ENCODE measurements at places on chromosomes 7 and 10.

GRCh38 chr7:9681284-9681683, 1247.9 kb downstream of the NXPH1 start:
- no peak for DNase-seq

DNA sequence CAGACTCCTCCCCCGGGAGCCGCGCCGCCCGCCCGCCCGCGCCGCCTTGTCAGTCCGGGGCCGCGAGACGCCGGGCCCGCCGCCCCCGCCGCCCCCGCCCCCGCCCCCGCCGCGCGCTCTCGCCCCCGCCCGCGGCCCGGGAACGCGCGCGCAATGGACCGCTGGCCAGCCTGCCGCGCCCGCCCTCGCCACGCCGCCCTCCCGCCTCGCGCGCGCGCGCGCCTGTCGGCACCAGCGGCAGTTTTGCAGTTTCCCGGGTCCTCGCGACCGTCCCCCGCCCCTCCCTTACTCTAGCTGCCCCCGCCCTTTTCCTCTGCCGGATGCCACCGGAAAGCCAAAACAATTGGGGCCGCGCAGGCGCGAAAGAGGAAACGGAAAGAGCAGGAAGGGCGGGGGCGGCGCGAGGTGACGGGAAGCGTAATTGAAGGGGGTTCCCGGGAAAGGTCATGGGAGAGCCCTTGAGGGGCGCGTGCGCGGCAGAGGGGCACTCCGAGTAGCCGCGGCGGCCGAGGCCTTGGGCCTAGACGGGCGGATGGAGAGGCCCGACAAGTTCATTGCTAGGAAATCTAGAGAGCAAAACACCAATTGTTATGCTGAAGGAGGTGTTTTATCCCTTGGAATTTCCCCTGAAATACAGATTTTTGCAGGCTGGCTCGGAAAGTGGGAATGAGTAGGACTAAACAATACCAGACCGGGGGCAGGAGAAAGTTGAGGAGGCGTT, 400 bp upstream of the KBTBD2 start:
- DNase-seq, result peak; percentile 91

DNA sequence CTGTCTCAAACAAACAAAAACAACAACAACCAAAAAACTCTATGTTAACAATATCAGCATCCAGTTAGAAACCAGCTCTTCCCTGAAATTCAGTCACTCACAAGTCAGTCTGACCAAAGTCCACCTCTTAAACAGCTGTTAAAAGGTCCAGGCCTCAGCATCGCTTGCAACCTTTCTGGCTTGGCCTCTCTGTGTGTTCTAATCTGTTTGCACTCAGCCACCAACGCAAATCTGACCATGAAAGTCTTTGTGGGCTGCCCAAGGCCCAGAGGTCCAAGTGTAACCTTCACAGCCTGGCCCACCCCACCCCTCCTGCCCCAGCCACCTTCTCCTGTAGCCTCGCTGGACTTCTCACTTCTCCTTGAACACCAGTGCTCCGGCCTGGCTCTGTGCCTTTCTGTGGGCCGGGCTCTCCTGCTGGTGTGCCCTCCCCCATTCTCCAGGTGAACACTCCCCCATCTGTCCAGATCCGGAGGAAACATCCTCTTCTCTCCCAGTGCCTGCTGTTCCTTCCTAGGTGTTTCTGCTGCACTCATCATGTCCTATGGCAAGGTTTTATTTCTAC, 72.2 kb upstream of the EFCAB10 start:
- no peak for DNase-seq

DNA sequence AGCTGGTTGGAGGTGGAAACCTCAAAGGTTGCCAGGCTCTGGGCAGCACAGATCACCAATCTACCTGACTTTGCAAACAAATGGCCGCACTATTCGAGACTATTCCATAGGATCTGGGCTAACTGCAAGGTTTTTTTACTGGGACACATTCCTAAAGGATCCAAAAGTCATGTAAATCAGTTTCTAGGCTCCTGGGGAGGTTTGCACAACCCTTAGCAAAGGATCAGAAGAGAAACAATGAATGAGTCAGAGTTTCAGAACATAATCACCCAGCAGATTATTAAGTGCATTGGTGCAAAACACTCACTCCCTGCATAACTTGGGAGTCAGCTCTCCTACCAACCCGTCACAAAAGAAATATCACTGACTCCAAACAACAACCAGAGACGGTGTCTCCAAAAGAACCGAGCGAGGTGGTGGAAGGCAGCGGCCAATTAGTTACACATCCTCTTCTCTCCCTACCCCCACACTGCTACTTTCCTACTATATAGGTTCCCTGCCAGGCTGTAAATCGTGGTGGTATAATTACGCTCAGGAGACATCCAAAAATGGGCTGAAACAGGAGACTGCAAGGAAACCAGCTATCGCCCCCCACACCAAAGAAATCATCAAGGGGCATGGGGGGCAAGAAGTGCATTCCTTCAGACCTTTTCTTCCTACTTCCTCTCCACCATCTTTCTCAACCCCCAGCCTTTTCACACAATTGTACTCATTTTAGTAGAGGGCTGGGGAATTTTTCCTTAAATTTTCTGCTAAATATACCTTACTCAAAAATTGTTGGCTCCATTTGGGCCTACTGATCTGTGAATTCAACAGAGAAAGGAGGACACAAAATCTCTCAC, 3.2 kb downstream of the UBE2H start:
- DNase-seq, result peak; percentile 50

DNA sequence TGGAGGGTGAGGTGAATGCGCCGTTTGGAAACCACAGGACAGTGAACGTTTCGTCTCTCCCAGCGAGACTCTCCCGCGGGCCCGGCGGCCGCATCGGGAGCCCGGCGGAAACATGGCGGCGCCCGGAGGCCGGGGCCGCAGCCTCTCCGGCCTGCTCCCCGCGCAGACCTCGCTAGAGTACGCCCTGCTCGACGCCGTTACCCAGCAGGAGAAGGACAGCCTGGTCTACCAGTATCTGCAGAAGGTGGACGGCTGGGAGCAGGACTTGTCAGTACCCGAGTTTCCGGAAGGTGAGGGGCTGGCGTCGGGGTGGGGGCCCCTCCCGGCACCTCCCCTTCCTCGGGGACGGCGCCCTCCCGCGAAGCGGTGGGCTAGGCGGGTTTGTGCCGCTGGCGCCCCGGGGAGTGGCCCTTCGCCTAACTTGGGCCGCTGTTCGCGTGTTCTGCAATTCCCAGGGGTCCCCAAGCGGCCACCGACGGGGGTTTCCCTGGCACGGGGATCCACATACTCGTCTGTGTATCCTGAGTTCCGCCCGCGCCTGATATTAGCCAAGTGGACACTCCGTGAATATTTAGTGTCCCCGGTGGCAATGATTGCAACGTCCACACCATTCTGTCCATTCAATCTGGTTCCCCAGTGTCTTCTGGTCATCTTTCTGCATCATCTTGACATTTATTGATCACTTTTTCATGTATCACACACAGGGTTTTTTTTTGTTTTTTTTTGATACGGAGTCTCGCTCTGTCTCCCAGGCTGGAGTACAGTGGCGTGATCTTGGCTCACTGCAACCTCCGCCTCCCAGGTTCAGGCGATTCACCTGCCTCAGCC, 514 bp downstream of the NHLRC2 start:
- peak; percentile 65 for DNase-seq

- peak; percentile 60 for DNase-seq
Observed at GRCh38 chr7:117435475-117436043, 8.3 kb upstream of the ASZ1 start.

DNA sequence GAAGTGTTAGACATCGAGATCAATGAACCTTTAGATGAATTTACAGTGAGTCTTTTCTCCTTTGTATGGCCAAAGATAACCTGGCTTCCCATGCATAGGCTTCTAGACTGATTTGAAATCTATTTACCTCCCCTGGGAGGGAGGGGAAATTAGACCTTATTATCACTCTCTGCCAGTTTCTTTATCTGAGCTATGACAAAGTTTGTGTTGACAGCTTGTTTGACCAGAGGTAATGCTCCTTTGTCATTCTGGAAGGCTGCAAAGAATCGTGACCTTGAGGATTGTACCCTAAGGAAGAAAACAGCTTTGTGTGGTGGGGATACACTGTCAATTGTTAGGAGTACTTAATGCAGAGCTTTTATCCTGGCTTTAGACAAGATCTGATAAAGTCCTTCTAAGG, 36.4 kb downstream of the RBM33 start:
- no peak for DNase-seq

- no peak for DNase-seq
Observed at GRCh38 chr7:37342176-37342687, 106.4 kb downstream of the ELMO1 start.

DNA sequence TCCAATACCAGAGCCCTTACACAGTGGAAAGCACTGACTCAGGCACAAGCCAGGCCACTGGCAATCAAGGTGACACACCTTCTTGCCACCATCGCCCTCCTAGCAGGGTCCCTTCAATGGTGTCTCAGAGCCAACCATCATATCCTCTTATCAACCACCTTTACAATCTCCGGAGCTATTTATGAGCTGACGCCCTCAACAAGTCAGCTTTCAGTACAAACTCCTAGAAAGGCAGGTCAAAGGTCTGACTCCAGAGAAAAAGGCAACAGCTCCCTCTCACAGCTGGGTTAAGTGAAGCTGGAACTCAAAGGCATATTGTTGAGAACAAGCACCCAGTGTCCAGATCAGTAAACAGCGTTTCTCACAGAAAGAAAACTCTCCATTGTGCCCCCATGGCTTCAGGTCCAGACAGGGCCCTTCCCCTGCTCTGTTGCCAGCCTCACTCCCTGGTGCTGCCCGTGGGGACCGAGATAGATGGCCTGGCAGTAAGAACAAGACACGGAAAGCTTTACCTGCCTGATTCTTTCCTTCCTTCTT, 2.4 kb downstream of the ZNF3 start:
- no peak for DNase-seq

DNA sequence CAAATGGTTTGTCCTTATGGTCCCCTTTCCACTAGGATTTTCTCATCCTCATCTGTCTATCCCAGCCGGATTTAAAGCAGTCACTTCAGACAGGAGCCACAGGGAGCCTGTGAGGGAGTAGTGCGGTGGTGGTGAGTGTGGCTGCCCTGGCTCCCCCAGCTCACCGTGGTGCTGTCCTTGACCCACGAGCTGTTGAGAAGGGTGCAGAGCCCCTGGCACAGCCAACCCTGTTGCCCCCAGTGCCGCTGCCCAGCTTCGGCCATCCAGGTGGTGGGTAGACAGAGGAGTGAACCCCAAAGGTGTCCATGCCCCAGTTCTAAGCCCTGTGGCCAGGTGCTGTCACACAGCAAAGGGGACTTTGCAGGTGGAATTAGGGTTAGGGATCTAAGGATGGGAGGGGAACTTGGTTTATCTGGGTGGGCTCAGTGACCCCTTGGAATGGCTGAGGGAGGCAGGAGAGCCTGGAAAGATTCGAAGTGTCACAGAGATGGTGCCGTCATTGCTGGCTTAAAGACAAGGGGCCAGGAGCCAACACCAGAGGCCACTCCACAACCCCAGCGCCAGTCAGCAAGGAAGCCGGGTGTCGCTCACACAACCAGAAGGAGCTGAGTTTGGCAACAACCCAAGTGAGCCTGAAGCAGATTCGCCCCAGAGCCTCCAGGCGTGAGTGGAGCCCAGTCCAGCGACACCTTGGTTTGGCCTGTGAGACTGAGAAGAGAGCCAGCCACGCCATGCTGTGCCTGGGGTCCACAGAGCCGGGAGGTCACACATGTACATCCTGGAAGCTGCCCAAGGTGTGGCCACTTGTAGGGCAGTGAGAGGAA, 142.4 kb downstream of the ADCY1 start:
- DNase-seq, result no peak

- no peak for DNase-seq
Observed at GRCh38 chr10:55048830-55049498, 247.9 kb upstream of the PCDH15 start.

DNA sequence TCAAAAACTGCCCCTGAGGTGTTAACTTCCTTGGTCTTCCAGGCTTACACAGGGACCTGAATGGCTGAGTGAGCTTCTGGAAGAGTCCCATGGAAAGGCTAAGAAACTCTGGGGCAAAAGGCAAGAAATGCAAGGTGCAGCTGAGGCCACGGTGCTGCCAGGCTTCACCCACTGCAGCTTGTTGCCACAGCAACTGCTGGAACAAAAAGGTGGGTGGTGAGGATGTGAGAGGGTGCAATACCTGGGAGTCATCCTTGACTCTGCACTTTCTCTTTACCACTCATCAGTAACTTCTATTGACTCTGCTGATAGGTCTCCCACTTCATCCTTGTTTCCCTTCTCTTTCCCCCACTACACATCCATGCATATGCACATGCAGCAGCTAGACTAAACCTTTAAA, 258.6 kb downstream of the BMPER start:
- DNase-seq, result no peak

DNA sequence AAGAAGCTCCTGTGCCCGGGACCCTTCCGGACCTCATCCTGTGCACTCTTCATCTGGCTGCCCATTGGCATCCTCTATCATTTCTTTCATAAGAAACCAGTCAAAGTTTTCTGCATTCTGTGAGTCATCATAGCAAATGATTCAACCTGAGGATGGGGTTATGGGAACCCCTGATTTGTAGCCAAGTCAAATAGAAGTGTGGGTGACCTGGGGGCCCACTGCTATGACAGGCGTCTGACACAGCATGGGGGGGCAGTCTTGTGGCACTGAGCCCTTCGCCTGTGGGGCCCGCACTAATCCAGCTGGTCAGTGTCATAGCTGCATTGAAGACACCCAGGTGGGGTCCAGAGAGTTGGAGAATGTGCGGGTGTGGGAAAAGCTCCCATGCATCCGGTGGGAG, 230.4 kb downstream of the USP6NL start:
- DNase-seq, result no peak

DNA sequence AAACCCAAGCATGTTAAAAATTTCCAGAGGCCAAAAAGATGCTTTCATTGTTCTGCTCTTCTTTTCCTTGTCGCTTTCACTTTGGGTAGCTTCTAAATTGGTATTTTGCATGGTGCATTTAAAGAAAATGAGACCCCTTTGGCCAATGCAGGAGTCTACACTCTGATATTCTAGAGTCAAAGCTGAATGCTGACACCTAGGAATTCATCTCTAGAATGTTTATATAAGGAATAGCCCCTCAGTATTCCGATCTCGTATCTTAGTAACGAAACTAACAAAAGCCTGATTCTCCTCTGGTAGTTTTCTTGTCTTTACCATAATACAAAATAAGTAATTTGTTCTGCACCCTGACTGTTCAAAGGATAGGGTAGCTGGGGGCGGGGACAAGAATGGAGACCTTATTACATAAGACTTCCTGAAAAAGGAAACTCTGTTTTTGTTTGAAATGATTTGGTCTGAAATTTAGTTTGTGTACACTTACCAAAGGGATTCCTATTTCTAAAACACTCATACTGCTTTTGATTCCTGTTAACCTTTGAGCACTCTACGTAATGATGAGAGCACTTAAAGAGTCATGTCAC, 17.1 kb downstream of the IKZF1 start:
- DNase-seq, result no peak

GRCh38 chr7:156195276-156195675, 383.0 kb upstream of the SHH start:
- DNase-seq, result no peak

DNA sequence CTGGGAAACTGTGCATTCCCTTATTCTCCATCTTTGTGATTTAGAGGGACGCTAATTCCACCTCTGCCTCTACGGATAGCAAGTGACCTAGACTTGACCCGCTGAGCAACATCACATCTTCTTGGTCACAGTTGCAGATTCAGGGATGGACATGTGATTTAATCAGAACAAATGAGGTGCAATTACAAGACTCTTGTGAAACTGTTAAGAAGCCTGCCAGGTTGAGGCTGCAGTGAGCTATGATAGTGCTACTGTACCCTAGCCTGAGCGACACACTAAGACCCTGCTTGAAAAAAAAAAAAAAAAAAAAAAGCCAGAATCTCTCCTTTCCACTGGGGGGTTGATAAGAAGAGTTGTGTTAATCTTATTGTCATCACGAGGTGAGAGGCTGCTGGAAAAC, 14.4 kb downstream of the MPLKIP start:
- DNase-seq, result no peak

Measured in GM13977 (cell line).